ENCODE measurements at places on chromosomes 12 and 14.
A peak's percentile ranks its signal among the peaks of the same experiment; 100 is the strongest.

DNA sequence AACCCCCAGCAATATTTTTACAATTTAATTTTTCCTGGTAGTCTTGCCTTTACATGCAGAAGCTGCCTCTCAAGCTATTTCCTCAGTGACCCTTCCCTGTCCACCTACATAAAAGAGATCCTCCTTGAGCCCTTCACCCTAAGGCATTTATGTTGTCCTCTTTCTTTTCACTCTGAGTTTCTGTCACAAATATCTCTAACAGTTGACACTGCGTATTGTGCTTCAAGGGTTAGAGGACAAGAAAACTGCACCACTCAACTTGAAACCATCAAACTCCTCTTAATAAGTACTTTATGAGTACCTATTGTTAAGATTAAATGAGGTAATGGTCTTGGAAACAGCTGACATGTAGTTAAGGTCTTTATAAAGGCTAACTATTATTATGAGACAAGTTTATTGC is 557.7 kb downstream of the TRHDE start:
- DNase-seq, result no peak

DNA sequence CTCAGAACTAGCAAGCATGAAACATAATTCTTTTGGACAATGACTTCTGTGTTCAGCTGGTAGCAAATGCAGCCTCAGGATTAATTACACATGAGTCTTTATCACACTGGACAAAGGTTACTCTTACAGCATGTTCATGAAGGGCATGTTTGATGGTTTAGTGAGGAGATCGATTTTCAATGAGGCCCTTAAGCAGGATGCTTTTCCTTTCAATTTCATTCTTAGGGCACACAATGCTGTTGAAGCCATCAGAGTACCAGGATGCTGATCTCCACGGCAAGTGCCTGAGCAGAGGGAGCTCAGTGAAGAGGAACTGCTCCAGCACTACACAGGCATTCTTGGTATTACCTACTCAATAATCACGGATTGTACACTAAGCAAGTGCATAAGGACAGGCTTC is 542.0 kb downstream of the SNAPC1 start:
- no peak for DNase-seq

- no peak for DNase-seq
Measured at GRCh38 chr12:71940068-71940467, 1.4 kb downstream of the TPH2 start.

DNA sequence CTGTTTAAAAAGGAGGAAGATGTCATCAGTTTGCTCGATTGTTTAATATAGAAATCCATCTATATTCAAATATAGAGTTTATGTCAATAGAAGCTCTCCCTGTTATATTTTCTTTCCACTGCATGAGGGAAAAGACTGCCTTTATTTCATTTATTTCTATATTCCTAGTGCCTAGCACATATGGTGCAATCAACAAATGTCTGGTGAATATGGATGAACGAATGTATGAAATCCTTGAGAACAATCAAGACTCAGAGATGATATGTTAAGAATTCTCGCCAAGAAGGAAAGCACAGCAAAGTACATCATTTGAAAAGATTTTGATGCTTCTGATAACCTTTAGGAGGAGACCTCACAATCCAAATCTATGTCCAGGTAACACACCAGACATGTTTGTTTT is 296.0 kb upstream of the LMO3 start:
- DNase-seq, result no peak

- no peak for DNase-seq
Measured at GRCh38 chr12:52752516-52752915, 24.6 kb downstream of the KRT76 start.

GRCh38 chr14:103023881-103024473 is 33.4 kb downstream of the CDC42BPB start:
- no peak for DNase-seq

DNA sequence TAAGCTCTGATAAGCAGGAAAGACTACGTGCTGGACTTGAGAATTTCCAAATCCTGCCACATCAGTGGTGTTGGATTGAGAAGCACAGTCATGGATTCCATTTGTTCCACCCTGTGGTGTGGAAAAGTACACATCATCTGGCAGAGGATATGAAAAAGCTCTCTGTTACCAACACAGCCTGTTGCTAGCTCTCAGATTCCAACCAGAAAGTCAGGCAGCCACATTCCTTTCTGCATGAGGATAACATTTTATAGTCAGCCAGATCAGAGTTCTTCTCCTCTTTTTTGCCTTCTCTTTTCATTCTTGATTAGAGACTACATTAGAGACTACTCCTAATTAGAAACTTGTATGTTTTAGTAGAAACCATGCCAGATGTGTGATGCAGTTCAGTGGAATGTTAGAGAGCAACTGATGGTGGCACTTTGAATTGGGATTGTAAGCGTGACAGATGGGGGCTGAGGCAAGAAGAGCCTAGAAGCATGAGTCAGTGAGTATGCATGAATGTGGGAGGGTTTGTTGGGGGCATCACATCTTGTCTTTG is 61.2 kb upstream of the STXBP6 start:
- DNase-seq, result no peak

DNA sequence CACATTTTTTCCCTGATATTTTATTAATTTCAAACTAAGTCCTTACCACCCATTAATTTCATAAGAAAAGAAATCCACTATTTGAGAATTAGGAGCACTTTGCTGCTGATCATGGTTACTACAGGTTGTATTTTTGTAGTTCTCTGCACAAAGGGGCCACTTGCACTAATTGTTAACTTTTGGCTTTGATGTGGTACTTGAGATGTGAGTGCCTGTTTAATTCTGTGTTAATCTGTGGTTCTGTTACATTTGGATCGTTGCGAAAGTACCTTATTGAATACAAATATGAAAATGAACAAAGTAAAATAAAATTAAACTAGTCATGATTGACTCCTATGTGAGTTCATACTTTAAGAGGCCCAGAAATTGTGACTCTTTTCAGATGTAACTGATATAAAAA is 374.9 kb upstream of the RGS6 start:
- DNase-seq, result peak; percentile 36

- no peak for DNase-seq
Measured at GRCh38 chr14:72800848-72801370, 93.0 kb downstream of the DPF3 start.

GRCh38 chr12:106239951-106240335 is 7.9 kb downstream of the CKAP4 start:
- DNase-seq, result no peak

GRCh38 chr14:24367514-24368211 is at the start of gene NFATC4:
NFATC4 (plus strand) TSS chr14:24368184; CDS start chr14:24368341, 157 bp downstream.
- DNase-seq, result no peak

DNA sequence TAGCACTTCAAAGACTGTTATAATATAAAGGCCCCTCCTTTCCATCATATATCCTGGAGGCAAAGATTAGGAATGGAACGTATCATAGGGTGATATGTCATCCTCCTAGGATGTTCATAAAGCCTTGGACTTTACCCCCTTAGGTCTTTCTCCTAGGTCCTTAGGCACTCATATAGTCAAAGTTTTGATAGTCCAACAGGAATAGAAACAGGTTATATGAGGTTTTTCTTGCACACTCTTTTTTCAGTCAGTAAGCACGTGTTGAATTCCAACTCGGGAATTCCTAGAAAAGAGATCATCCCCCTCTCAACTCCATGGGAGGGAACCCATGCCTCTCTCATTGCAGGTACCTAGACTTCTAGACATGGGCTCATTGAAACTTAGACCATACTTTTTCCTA is 20.1 kb upstream of the MAGOHB start:
- DNase-seq, result no peak

DNA sequence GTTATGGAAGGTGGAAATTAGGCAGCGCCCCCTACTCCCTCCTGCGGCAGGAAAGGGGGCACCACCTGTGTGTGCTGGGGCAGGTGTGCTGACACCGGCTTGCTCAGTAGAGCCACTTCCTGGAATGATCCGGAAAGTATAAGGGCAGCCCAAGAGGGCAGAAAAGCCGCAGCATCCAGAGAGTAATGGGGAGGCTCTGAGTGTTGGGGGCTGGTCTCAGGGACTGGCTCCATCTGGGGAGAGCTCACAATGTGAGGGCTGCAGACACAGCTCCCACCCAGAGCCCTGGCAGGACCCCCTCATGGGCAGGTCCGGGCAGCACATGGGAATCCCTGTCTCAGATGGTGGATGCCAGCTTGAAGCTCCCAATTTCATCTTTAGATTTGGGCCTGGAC is 187.6 kb upstream of the C14orf180 start:
- DNase-seq, result peak; percentile 23

GRCh38 chr12:49703647-49704137 is 3.5 kb downstream of the FMNL3 start:
- DNase-seq, result peak; percentile 50

DNA sequence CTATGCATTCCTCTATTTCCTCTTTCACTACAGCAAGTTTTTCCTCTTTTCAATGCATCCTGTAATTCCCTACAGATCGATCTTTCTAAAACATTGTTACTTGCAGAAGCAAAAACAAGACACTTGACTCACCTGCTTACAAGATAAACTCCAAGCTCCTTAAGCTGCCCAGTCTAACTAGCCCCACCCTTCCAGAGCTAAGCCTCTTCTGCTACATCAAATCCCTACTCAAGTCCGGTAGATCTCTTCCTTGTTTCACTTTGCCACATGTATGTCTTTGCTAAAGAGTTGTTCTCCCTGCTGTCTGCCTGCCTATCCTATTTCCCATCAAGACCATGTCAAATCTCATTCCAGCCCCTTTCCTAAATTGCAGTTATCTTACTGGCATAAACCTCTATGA is 724.8 kb downstream of the C12orf50 start:
- DNase-seq, result no peak

- DNase-seq, result no peak
Measured at GRCh38 chr12:26271024-26271423, 75.7 kb downstream of the SSPN start.

DNA sequence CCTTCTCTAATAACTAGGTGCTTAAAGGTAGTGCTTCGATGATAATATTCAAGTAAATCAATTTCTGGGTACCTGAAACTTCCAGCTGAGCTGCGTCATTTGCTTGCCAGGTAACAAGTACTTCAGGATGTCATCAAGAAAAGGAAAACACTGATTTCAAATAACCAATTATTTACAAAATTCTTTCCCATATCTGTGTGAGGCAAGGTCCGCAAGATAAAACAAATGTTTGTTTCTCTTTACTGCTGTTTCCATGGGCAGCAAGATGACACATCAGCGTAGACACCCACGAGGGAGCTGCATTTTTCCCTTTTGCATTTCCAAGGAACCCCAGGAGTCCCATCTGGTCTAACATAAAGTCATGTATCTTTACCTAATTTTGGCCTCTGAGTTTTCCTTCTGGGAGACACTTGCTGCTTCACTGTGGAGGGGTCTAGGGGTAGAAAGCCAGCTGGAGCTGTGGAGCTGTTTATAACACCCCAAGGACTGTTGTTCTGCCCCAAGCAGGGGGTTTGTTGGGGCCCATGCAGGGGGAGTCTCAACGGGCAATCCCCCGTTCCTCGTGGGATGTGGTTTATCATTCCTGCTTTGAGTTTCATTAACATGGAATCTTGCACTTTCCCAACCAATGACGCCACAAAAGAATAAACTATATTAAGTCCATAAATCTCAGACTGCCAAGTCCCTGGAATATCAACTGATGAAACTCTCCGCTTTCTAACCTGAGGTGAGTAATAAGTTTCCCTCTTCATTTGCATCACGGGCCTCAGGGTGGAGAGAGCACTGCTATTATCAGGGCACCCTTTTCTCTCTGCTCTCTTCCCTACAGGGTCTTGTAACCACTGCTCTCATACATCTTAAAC is 112.8 kb upstream of the PELI2 start:
- no peak for DNase-seq

- DNase-seq, result peak; percentile 61
Measured at GRCh38 chr12:112381406-112381882, 787 bp downstream of the HECTD4 start.

GRCh38 chr12:68097386-68097785 is 62.2 kb downstream of the IFNG start:
- no peak for DNase-seq

All from CD4-positive, alpha-beta T cell treated with Interleukin-10 for 1 hour (primary cell).